ENCODE measurements at places on chromosomes 7 and 10.

DNA sequence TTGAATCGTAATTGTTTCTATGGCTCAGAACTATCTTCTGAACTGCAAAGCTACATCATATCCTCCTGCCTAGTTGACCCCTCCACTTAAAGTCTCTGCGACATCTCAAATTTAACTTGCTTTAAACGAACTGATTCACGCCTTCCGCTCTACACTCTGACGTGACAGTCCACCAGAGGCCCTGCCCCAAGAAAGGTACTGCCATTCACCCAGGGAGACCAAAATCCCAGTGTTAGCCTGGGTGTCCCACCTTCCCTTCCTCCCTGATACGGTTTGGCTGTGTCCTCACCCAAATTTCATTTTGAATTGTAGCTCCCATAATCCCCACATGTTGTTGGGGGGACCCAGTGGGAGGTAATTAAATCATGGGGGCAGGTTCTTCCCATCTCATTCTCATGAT lies 90.8 kb downstream of the CPXM2 start:
- no peak for DNase-seq

DNA sequence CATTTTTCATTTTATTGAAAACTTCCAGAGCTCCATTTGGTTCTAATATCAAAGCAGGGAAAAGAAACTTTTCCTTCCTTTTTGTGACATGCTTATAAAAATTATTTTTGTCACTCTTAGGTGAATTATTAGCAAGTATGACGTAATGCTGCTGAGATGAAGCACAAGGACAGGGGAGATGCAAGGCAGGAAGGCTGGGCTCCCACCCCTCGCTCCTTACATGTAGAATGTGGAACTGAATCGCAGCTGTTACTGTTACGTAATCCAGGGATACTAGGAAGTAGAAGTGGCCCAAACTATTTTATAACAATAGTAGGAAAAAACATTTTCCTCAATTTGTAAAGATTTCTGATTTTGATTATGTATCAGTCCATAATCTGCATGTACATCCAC lies 17.1 kb upstream of the GTPBP4 start:
- no peak for DNase-seq

GRCh38 chr10:88066876-88067275 lies 203.5 kb downstream of the PTEN start:
- DNase-seq = no peak

DNA sequence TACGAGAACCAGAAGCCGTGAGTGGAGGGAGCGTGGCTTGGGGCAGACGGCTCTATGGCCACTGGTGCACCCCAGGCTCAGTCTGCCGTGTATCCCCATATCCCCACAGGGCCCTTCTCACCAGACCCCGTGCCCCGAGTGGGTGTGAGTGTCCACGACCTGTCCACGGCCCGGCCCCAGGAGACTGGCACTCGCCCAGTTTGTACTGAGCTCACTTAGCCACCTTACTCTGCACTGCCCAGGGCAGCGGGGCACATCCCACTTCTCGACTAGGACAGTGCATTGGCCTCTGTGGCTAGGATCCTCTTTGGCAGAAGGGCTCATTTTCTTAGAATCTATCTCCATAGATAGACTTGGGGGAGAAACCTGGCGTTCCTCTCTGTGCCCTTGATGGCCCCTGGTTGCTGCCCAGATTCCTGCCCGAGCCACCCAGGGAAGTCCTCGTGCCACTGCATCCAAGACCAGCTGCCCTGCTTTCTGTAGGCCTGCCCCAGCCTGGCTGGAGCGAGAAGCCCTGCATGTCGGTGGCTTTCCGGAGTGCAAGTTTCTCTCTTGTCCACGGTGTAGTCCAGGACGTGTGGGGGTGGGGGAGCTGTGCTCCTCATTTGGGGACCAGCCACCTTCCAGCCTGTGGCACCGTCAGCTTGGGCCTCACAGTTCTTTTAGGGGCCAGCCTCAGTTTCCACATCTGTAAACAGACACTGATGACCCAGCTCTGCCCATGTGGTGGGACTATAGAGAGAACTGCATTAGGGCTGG lies 11.9 kb downstream of the TMEM120A start:
- DNase-seq = no peak

DNA sequence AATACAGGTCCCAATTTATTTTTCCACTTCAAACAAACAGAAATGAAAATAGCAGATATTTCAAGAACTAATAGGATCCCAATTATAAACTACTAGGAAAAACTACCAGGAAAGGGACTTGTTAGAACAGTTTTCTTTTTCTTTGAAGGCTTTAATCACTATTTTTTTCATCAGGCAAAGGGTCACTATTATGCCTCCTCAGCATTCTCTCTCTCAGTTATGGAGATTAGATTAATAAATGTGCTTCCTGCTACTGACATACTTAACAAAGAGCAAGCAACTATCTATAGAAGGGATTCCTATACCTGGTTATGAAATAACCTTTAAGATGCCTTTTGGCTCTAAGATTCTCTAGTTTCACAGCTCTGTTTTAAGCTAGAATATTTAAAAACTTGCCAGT lies 71.0 kb upstream of the OGDHL start:
- no peak for DNase-seq

DNA sequence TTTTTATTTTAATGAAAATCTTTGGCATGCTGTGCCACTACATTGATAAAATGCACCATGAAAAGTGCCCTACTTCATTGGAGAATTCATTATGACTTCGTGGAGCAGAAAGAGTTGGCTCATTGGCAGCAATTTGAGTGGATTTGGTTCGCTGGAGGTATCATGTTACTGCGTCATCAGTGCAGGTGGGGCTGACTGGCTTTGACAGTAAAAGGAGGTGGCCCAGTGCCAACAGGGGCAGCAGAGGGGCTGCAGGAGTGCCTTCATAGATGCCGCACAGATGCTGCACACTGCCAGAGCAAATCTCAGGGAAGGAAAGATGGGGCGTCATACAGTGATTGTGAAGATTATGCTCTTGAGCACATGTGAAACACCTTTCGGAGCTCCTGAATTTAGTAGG lies 22.2 kb downstream of the FZD1 start:
- no peak for DNase-seq

GRCh38 chr7:148223738-148224137 lies 366.8 kb upstream of the C7orf33 start:
- DNase-seq = no peak

- DNase-seq = no peak
Observed at GRCh38 chr10:33938001-33938400, 603.5 kb upstream of the NRP1 start.

GRCh38 chr7:133606991-133607390 lies 354.1 kb downstream of the EXOC4 start:
- no peak for DNase-seq

DNA sequence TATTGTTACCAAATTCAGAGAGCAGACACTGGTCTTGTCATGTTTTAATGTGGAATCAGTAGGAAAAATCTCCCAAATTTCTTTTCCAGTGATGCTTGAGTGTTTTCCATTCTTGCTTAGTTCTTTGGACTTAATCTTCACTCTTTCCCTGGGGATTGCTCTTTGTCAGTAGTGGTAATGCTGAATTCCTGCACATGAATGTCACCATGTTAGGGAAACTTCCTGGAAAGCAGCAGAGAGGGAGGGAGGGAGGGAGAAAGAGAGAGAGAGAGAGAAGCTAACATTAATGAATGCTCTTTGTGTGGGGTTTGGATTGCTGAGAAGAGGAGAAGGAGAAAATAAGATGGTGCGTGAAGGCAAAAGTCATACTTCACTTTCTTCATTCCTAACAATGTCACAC lies 295.3 kb upstream of the COBL start:
- DNase-seq = no peak

DNA sequence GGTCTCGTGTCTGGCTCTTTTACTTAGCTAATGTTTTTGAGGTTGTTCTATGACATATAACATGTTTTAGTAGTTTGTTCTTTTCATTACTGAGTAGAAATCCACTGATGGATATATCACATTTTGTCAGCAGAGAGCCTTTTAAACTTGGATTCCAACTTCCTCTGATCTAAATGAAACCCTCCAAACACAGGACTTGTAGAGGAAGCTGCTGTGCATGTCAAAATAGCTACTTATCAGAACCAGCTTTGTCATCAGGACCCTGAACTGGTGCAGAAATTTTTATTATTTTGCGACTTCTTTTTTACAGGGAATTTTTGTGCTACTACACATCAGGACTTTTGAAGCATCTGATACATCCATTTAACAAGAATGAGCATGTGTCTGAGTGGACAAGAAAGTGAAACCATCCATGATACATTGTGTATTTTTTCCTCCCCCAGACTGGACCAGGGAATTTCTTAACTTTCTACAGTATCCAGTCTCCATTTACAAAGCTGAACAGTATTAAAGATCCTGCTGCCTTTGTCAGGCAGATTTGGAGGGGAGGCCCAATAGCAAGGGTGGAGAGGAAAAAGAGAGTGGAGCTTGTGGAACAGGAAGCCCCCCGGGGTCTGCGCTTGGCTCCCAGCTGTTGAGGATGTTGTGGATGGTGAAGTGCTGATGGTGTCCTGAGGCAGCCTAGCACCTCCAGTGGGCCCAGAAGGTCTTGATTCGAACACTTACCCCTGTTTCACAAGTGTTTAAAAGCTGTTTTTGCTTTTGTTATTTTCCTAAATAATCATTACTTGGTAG lies 29.3 kb upstream of the MTPAP start:
- no peak for DNase-seq

DNA sequence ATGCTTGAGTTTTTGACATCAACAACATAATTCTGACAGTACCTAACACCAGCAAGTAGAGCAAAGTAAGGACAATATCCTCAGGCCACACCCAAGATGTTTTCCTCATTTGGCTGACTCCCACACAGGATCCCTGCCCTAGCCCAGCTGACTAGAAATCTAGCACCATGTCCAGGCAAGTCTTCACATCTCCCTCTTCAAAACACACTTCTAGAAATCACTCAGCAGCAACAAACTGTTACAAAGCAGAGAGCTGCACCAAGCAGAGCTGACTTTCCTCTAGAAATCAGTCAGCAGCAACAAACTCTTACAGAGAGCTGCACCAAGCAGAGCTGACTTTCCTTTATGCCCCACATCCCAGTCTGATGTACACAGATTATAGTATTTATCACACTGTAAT lies 7.7 kb downstream of the TMEM168 start:
- DNase-seq = no peak

DNA sequence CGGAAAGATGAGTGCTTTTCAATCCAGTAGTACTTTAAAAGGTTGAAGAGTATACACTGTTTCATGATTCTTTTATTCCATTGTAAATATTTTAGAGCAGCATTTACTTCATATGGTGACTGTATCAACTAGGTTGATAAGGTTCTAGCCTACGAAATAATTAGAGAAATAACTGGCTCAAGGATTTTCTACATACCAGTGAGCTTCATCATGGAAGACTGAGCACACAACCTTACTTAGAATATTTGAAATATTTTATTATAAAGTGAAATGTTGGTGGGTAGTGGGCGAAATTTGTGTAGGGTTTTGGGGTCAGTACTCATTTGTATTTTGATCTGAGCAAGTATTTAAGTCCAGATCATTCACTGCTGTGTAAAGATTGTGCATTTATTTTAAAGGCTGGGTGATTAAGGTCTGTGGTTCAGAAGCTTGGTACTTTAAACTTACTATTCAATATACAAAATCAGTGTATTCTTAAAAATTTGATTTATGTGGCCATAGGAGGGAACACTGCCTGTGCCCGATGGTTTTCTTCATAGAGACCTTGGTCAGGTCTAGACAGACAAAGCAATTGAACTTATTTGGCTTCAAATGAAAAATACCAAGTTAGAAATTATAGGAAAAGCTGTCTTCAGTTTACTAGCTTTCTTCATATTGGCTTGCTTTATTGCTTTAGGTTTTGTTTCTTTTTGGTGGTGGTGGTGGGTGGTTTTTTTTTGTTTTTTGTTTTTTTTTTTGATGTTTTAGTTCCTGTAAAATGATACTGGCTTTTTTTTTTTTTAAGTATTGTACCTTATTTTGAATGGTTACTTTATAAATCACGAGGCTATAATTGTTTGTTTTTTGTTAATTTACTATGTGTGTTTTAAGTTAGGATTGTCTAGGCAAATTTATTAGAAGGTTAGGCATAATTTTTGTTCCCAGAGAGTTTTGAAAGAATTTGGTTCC lies 3.0 kb downstream of the KMT2E start:
- DNase-seq = peak; percentile 65

- DNase-seq = no peak
Observed at GRCh38 chr10:129329385-129330055, 137.5 kb upstream of the MGMT start.

DNA sequence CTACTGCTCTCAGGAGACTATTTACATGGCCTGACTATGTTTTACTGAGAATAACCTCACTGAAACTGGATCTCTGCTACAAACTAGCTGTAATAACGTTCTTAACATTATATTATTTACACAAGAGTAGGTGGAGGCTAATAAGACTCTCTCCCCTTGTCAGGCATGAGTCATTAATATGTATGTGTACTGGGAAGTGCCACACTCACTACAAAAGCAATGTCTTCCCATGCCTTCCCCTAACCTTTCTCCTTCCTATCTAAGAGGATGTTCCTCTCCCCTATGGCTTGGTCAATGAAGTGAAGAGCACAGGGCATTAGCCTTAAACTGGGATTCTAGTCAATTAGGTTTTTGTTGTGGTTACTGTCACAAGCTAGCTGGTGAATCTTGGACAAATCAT lies 147.9 kb downstream of the DGKB start:
- DNase-seq = peak; percentile 65

DNA sequence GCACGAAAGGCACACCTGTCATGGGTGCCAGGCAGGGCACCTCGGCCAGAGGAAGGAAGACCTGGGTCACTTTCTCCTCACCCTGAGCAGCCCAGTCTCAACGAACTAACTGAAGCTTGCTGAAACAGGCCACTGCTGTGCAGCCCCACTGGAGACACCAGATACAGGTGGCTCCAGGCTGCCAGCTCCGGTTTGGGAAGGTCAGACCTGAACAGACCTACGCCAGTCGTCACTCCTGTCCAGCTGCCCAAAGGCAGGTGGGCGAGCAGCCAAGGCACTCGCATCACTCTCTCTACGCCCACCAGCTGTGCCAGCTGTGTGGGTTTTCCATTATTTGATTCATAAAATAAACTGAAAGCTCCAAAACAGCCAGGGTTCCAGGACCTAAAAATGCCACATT lies 256.1 kb downstream of the ZMYND11 start:
- DNase-seq = no peak

GRCh38 chr7:3370068-3370830 lies 69.2 kb downstream of the SDK1 start:
- DNase-seq = no peak

DNA sequence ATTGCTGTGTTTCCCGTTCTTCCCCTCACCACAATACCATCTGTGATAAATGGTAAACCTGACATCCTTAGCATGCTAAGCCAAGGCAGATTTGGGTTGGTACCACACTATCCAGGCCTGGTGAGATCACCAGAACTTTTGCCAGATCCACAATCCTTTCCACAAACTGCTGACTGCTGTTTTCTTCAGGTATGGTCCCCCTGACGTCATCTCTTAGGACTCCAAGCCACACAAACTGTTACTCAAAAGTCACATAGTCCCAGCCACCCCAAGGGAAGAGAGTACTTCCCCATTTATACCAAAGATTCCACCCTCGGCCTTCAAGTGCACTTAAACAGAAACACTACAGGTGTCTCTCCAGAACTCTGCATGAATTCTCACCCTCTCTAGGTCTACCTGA lies 34.8 kb downstream of the SLC25A13 start:
- no peak for DNase-seq

DNA sequence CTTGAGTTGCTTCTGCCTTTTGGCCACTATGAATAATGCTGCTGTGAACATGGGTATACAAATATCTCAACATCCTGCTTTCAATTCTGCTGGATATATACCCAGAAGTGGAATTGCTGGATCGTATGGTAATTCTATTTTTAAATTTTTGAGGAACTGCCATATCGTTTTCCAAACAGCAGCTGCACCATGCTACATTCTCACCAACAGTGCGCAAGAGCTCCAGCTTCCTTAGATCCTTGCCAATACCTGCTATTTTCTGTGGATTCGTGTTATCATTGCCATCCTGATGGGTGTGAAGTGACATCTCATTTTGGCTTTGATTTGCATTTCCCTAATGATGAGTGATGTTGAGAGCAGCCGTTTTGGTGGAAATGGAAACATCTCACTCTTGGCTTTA lies 26.7 kb downstream of the FRMD4A start:
- DNase-seq = no peak

All from ELR (cell line).